ENCODE measurements at places on chromosomes 4 and X. TPM values are rescaled to one million over a fixed set of nuclear protein-coding genes. Genes with fewer than 3 reads are reported as not detected.
A peak's percentile ranks its signal among the peaks of the same experiment; 100 is the strongest.

DNA sequence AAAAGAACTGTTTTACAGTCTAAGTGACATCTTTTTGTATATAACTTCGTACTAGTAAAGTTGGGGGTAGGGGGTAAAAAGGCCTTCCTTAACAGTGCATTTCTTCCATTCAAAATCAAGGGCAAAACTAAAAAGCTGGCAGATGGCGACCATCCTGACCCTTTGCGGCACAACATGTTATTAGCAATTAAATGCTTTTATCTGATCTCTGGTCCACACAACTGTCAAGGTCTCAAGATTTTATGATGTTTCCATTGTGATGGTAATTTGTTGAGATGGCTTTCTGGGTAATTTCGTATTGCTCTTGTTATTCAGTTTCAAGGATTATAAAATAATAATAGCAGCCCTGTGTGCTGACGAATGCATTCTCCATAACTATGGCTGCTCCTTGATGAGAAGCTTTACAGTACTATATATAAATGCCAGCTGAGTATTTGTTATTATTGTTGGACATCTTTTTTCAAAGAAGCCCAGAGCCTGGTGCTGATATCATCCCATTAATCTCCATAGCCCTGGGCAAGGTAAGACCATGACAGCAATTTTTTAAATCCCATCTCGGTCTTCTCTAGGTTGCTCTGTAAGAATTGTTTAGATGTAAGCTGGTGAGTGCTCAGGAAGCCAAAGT is 89.5 kb downstream of the CBR4 start:
- no peak for DNase-seq

GRCh38 chrX:48761674-48762471 is at the start of gene GLOD5:
GLOD5 (plus strand) TSS chrX:48761747; CDS start chrX:48761791, 44 bp downstream.
- peak; percentile 9 for DNase-seq

GRCh38 chr4:169164669-169165415 is 105.9 kb downstream of the SH3RF1 start:
- no peak for DNase-seq

Gene RNF4
- 126 TPM for total RNA-seq

GRCh38 chrX:119488749-119489148 is 20.5 kb downstream of the SLC25A5 start:
- DNase-seq: peak; percentile 34

GRCh38 chr4:139754938-139755337 is 89.3 kb downstream of the MGST2 start:
- no peak for DNase-seq

DNA sequence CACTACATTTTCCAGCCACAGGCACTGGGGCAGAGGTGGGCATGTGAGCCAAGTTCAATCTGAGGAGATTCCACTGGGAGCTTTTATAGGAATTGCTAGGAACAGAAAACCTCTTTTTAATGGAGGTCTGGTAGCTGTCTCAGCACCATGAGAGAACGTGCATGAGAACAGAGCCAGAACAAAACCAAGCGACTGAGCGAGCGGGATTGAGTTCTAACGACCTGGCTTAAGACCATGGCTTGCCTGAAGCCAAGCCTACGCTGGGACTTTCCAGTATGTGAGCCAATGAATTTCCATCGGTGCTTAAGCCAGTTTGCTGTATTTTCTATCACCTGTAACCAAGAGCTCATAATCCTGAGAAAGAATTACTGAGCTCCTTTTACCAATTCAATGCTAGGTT is 183.7 kb downstream of the NR3C2 start:
- DNase-seq: no peak

Gene CT83
- total RNA-seq: not detected

DNA sequence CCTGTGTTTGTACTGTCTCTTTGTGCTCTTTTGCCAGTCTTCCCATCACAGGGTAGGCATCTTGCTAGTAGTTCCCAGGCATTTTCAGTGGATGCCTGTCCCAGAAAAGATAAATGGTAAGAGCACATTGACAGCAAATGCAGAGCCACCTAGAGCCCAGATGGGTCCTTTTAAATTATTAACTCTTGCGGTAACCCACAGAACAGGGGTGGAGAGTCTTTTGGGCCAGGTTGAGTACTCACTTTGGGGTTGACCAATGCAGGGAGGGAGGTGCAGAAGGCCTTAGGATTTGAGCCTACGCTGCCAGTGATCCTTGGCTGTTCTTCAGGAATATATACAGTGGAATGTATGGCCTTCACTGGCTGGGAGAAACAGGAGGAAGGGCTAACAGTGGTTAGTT is 173.8 kb downstream of the MSN start:
- DNase-seq: no peak

DNA sequence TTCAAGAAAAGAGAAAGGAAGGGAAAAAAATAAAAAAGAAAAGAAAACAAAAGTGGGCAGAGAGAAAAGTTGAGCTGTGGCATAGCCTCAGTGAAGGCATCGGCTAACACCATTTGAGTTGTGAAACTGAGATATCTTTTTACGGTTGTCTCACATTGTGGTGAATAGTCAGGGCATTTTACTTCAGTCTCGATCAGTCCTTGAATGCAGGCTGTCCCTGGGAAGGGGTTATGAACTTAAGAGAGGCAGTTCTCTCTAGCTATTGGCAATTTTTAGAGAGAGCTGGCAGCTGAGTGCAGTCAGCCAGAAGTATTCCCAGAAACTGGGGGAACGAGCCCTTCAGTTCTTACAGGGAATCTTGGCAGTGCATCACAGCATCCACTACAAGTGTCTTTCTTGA is 93.5 kb upstream of the SLC6A14 start:
- no peak for DNase-seq

Gene MAGEA8
- total RNA-seq: not detected

DNA sequence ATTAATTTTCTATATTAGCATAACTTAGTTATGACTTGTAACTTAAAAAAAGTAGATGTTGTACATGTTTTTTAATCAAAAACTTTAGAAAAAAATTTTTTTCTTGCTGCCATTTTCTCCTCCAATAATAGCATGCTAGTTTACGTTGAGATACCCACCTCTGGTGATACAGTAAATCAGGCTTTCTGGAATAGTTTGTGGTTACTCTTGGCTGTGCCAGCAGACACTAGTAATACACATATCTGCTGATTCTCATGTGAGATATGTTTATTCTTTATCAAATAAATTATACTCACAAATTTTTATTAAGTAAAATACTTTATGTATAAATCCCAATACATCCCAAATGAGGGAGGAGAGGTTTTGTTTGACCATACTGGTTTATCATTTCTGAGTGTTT is 117.3 kb downstream of the KLHL8 start:
- DNase-seq: no peak

DNA sequence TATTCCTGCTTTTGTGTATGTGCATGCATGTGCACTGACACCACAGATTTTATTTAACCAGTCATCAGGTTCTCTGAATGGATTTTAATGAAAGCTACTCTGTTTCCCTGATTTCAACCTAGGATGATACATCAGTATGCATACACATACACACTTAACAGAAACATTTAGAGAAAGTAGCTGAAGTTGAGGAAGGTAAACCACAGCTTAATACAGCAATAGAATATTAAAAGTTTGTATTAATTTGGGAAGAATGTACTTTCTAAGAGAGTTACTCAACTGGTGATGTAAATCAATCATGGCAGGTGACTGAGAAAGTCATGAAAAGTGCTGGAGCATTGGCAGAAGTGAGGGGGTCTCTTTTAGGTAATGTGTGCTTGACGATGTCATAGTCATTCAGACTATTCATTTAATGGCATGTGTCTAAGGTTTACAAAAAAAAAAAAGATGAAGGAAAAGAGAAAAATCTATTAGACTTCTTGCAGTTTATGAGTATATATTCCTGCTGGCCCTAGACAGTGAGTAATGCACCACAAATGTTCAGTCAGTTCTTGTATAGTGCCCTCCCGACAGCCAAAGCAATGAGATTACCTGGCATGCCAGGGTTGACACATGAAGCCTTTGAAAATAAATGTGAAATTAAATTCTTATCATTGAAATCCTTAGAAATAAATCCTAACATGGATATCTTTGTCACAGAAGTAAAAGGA is 187.6 kb downstream of the RAPGEF2 start:
- DNase-seq: no peak

- DNase-seq: no peak
These were observed 662 bp downstream of the UBA1 start for GRCh38 chrX:47194194-47194787.

DNA sequence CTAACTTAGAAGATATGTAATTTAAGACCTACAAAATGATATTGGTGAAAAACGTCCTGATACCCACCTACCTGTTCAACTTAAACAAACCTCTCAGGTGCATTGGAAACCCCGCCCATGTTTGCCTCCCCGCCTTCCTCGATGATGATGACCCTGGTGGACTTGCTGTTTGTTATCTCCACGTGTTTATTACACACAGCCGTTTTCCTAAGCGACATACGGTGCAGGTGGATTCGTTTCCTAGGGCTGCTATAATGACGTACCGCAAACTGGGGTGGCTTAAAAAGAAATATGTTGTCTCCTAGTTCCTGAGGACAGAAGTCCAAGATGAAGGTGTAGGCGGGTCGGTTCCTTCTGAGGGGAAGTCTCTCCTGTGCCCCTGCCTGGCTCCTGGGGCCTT is 110.7 kb downstream of the GPR143 start:
- no peak for DNase-seq

Gene ODAM
- total RNA-seq: not detected

Gene CTAG1B
- not detected for total RNA-seq

GRCh38 chrX:31223817-31224216 is 152.0 kb upstream of the FTHL17 start:
- peak; percentile 53 for DNase-seq

- DNase-seq: no peak
These were observed 8.1 kb downstream of the RPL9 start for GRCh38 chr4:39450618-39451017.

Gene PDK3
- total RNA-seq: 20.5 TPM

GRCh38 chr4:183961795-183962194 is 56.7 kb downstream of the STOX2 start:
- DNase-seq: no peak

GRCh38 chr4:180363815-180364214 is 1879.4 kb upstream of the TENM3 start:
- no peak for DNase-seq

DNA sequence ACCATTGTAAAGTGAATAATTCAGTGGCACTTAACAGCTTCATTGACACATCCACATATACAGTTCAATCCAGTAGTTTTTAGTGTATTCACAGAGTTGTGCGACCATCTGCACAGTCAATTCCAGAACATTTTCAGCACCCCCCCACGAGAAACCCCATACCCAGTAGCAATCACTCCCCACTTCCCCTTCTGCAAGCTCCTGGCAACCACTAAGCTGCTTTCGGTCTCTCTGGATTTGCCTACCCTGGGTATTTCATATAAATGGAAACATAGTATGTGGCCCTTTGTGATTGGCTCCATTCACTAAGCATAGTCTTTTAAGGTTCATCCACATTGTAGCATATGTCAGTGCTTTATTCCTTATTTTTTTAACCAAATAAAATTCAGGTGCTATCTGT is 10.0 kb downstream of the MSL3 start:
- DNase-seq: no peak

DNA sequence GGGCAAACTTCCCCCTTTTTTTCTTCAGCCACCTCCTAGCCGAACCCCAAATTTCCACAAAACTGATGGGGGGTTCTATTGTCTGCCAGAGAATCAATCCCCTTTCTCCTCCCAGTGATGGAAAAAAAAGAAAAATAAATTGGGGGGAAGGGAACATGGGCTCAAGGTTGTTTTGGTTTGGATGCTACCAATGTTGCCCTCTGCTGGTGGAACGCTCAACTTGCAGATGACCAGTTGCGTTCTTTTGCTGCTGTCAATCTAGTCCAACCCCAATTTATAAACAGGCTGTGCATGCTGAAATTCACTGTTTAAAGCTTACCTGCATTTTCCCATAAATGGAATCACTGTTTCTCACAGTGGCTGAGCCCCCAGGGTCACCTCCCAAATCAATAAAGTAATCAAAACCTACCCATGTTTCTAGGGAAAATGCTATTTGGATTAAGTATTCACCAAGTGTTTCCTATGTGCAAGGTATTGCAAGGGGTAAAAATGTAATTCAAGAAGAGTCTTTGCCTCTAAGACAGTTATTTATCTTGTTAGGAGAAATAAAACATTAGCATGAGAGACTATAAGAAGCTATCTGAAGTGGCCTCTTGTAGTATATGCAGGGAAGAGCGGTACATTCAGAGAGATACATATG is 116.7 kb upstream of the TMEM164 start:
- peak; percentile 42 for DNase-seq

Gene ARHGEF9
- total RNA-seq: 9.1 TPM

Gene NPY1R
- 2.0 TPM for total RNA-seq

- DNase-seq: no peak
These were observed 32.3 kb upstream of the LRAT start for GRCh38 chr4:154711522-154711921.

DNA sequence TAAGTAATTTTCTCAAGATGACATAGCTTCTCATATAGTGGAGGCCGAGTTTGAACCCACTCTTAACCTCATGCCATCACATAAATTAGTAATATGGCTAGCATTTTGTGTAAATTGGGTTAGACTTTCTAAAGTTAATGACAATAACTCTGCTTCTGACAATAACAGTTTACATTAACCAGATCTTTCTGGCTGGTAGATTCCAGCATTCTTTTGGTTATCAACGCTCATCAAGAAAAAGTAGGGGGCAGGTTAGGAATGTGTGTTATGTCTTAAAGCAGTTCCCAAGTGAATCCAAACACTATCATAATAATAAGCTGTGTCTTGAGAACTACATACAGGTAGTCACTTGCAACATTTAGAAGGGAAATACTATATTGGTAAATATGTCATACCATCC is 162.5 kb downstream of the PRDM5 start:
- DNase-seq: no peak

GRCh38 chrX:155968326-155968661 is 29.2 kb upstream of the IL9R start:
- no peak for DNase-seq

Gene CTPS2
- 5.8 TPM for total RNA-seq

Gene TRAPPC2
- total RNA-seq: 9.7 TPM

- DNase-seq: no peak
These were observed 74.6 kb upstream of the NALF2 start for GRCh38 chrX:69429339-69430015.

DNA sequence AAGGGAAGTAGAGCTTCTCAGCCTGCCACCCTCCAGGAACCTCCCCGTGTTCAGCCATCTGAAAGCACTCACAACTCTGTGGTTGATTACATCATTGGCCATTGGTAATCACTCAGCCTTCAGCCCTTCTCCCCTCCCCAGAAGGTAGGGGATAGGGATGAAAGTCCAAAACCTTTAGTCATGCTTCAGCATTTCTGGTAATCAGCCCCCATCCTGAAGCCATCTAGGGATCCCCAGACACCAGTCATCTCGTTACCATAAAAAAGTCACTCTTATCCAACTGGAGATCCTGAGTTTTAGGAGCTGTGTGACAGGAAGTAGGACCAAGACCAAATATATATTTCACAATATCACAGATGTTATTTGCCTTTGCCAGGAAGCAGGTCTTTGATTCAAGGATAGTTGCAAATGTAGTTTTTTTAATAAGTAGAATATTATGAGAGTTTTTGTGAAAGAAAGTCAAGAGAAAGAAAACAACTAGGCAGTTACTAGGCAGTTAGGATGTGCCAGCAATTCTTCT is 364.6 kb upstream of the NOCT start:
- peak; percentile 57 for DNase-seq

- DNase-seq: no peak
These were observed 156.9 kb upstream of the SLC7A11 start for GRCh38 chr4:138399081-138399480.
